ENCODE measurements at places on chromosomes 5 and 9.

DNA sequence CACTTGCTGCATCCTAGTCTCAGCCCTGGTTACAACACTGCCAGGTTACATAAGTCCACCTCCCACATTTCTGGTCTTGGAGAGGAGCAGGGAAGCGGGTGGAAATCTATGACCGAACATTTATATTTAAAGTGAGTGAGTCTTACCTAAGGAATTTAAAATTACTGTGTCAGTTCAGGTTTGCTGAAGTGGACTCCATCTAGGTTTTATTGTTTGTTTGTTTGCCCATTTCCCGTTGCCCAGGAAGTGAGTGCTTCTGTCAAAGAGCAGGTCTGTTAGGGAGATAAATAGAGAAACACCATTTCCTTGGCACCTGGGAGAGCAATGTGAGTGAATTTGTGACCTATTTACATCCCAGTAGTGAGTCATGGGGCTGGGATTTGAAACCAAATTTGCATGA, 179.5 kb downstream of the KIF4B start:
- DNase-seq, result no peak

DNA sequence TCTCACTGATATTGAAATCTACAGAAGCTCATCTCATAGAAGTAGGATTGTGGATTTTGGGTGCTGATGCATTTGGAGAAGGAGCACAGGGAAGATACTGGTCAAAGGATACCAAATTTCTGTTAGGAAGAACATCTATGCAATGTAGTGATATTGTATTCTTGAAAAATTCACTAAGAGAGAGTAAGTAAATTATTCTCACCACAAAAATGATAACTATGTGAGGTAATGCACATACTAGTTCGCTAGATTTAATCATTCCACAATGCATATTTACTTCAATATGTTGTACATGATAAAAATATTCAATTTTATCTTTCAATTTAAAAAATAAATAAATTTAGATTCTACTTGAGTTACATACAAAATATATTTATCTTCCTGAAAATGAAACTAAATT, 2040.5 kb upstream of the C9orf72 start:
- DNase-seq, result no peak

DNA sequence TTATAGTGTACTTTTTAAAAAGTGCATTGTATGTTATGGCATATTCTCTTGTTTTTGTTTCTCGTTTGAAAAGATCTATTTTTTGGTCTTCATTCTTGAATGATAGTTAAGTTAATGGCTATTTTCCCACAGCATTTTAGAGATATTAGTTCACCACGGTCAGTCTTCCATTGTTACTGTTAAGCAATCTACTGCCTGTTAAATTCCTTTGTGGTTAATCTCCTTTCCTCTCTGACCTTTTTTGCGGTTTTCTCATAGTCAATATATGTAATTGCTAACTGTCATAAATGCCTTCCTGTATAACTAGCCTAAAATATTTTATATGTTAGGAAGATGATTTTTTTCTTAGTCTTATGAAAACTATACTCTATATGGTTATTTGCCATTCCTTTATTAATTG, 250.8 kb upstream of the FBXL7 start:
- DNase-seq, result no peak

- no peak for DNase-seq
These were observed 6.9 kb downstream of the SUSD1 start for GRCh38 chr9:112168197-112168596.

GRCh38 chr5:130424341-130424740, 520.1 kb downstream of the CHSY3 start:
- DNase-seq, result no peak

DNA sequence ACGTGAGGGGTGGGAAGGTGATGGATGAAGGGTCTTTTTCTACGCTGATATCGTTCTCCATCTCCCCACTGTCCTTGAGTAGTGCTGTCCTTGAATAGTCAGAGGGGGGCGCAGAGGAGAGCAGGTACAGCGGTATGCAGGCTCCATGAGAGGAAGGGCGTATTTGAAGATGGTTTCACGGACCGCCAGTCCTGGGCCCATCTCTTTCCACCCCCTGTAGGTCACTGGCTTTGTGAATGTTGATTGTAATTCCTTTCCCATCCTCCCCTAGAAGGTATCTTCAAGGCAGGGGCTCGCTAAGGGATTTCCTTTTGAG, 40.8 kb upstream of the DAB2IP start:
- DNase-seq, result no peak

DNA sequence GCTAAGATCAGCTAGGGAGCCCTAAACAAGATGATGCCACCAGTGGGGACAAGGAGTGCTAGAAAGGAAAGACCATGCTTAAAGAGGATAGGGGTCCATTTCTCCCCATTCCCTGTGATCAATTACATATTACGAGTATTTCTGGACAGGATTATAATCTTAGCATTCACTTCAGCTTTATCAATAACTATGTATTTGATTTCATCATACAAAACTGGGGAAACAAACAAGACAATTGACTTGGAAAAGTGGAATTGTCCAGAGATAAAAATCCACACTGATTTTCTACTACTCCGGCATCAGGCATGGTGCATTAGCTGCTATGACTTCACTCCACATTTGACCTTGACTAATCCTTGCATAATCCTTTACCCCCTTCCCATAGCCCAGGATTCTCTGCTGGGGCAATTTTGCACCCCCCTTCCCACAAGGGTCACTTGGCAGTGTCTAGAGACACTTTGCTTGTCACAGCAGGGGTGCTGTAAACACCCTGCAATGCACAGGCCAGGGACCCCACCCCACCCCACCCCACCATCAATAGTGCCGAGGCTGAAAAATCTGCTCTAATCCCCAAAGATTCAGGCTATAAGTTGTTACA, 29.9 kb upstream of the UBE2QL1 start:
- DNase-seq, result no peak

GRCh38 chr9:136745389-136746154, 2.8 kb downstream of the LCN6 start:
- no peak for DNase-seq

DNA sequence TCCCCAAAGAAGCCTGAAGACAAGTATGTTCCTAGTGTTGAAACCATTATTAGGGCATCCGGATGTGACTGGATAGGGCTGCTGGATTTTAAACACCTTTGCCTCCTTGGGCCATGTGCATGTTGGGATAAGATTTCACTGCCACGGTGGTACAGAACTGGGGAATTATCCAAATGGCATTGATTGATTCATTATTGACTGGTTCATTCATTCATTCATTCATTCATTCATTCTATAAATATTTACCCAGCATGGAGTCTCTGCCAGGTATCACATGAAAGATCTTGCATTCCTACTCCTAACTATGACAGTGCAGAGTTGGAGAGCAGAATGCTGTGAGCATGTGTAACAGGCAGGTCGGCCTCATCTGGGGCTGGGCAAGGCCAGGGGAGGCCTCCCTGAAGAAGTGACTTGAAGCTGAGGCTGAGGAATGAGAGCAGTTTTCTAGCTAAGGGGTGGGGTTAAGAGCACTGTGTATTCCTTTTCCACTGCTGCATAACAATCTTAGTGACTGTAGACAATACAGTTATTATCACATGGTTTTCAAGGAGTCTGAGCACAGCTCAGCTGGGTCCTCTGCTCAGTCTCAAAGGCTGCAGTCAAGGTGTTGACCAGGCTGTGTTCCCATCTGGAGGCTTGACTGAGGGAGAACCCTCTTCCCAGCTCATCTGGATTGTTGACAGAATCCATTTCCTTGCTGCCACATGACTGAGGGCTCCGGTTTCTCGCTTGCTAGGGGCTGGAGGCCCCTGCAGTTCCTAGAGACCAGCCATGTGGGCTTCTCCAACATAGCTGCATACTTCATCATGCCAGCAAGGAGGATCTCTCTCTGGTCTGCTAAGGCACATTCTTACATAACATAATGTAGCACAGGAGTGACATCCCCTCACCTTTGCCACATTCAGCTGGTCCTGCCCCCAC, 35.7 kb downstream of the AK8 start:
- DNase-seq, result no peak

GRCh38 chr5:96997265-96997859, 61.5 kb downstream of the LNPEP start:
- DNase-seq, result no peak

Measured in effector CD4-positive, alpha-beta T cell (primary cell).